ENCODE measurements at places on chromosomes 12 and 14.

GRCh38 chr14:65186951-65187350 is 84.6 kb upstream of the MAX start:
- no peak for DNase-seq

GRCh38 chr12:66288121-66288520 is 14.2 kb upstream of the HELB start:
- DNase-seq, result no peak

DNA sequence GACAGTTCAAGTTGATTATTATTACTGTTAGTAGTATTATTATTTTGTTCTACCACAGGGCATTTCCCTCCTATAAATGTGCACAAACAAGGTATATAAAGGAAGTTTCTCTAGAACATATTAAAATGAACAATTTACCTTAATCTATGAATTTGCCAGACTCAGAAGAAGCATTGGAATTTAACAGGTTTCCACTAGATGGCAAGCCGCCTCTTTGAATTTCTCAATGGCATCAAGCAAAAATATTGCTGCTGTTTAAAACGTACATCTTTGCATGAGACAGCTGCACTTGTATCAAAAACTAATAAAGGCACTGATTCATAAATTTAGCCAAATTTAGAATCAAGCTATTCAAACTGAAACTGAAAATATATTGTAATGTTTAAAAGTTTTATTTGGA is 34.6 kb upstream of the MIS18BP1 start:
- no peak for DNase-seq

- no peak for DNase-seq
These were observed 1951.9 kb upstream of the SEL1L start for GRCh38 chr14:83485591-83485990.

DNA sequence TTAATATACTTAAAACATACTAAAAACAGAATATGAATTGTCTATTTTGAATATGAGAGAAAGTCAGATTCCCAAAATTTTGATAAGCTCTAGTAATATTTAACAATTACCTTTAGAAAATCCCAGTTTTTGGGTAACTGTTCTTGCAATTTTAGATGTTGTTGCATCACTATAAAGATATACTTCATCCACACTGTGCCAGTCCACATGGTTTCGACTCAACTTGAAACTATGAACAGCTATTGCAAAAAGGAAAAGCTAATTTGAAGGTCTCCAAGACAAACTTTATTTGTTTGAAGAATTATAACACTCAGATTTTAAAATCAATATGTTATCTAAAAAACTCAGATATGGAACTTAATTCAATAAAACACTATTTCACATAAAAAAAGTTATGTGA is 59.9 kb downstream of the DDHD1 start:
- DNase-seq, result no peak

GRCh38 chr12:18165889-18166288 is 75.9 kb upstream of the RERGL start:
- DNase-seq, result no peak

DNA sequence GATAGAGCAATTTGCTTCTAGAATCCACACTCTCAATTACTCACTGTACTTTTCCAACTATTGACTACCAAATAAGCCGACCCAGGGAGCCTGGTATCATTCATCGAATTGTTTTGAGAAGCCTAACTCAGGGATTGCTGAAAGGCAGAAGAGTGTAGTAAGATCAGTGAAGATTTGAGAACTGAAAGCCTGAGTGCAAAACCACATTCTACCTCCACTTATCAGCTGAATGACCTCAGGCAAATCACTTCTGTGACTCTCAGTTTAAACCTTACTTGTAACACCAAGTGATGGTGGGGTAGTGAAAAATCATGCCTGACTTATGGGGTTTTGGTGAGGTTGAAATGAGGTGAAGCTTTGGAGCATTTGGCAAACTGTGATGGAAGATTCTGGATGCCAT is 126.1 kb upstream of the MAX start:
- no peak for DNase-seq

GRCh38 chr14:74049876-74050495 is 30.8 kb downstream of the BBOF1 start:
- no peak for DNase-seq

DNA sequence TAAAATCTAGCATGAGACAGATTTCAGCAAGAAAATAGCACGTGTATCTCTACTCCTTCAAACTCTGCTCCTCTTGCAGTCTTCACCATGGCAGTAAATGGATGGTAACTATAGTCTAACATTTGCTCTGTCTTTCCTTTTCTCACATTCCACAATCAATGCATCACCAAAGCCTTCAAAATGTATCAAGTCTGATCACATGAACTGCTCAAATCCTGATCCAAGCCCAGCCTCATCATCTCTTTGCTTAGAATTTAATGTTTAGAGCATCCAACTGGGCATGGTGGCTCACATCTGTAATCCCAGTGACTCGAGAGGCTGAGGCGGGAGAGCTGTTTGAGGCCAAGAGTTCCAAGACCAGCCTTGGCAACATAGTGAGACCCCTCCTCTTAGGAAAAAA is 45.9 kb downstream of the CDK17 start:
- DNase-seq, result no peak

DNA sequence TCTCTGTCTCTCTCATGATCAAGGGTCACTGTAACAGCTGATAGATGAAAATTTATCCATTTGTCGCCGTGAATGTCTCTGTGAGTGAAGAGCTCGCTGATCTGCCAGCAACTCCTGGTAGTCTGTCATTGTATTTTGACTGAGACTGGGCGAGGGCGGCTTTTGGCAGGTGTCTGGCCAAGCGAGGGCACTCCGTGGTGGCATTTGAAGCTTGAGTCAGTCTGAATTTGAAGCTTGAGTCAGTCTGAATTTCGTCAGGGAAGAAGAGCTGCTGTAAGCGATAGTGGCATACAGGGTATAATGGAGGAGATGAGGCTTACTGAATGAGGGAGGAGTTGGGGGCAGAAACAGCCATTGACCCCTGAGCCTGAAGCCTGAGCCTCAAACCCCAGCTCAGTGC is 56.8 kb upstream of the FAM181A start:
- no peak for DNase-seq

DNA sequence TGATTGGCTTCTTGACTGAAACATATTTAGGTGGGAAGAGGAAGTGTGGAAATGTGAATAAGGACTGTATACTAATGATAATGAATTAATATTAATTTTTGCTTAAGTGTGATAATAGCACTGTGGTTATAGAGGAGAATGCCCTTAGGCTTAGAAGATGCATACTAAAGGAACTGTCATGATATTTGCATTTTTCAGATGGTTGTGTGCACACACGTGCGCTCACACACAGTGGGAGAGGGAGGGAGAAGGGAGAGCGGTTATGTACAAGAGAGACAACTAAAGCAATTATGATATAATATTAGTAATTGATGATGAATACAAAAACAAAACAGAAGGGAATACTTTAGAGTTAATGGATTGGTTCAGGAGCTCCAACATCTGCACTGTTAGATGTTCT is 54.2 kb downstream of the RCOR1 start:
- no peak for DNase-seq

DNA sequence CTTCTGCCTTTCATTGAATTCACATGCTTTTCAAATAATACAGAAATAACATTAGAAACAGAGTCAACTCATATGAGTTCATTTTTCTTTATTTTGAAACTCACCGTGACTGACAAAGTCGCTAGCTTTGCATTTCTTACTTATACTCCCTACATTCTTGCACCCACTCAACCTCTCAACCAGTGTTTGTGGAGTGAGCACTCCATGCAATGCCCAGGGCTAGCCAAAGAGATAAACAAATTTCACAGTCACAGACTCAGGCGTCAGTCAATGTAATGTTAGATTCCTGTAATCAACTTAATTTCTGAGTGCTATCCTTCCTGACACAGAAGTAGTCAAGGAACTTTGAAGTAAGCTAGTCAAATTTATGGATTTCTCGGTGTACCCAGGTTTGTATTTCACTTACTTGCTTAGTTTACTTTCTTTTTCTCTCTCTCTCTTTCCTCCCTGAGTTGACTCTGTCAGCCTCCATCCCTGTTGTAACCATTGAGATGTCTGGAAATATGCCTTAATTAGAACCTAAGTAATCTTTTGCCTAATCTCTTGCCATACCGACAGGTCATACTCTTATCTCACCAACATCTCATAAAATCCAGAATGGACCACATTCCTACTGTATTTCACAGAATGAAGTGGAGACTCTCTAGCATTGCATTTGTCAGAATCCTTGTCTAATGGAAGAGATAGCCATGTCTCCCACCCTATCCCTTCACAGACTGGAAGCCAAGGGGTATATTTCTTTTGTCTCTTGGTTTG is 413.0 kb downstream of the AEBP2 start:
- DNase-seq, result no peak

DNA sequence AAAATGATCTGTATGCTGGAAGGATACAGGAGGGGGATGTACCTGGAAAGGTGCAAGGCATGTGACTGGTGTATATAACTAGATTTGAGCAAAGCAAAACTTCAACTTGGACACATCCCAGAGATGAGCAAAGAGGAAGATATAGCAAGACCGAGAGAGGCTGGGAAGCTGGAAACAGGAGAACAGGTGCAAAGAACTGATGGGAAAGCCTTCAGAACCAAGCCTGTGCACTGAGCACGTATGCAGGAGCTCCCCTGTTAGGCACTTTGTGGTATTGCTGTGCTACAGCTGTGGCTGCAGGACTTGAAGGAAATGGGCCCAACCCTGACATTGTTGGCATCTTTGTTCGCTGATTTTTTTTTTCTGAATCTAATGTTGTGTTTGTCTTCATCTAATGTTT is 120.7 kb upstream of the PWP1 start:
- DNase-seq, result peak; percentile 37

- no peak for DNase-seq
These were observed 59.1 kb upstream of the AMN start for GRCh38 chr14:102863381-102863780.

DNA sequence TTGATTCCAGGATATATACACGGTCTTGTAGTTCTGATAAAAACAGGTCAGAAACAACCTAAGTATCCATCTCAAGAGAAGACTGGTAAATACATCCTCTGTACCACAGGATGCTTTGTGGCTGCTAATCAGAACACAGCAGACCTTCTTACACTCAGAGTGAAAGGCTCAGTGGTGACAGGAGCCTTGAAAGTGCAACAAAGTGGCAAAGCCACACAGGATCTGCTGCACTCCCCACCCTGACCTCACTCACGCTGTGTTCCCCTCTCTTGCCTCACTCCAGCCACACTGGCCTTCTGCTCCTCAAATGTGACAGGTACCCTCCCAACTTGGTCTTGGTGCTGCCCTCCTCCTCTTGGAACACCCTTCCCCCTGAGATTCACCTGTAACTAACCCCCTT is 98.1 kb upstream of the GRIP1 start:
- DNase-seq, result no peak

- DNase-seq, result peak; percentile 57
These were observed 53.5 kb downstream of the FSCB start for GRCh38 chr14:44453433-44454171.

DNA sequence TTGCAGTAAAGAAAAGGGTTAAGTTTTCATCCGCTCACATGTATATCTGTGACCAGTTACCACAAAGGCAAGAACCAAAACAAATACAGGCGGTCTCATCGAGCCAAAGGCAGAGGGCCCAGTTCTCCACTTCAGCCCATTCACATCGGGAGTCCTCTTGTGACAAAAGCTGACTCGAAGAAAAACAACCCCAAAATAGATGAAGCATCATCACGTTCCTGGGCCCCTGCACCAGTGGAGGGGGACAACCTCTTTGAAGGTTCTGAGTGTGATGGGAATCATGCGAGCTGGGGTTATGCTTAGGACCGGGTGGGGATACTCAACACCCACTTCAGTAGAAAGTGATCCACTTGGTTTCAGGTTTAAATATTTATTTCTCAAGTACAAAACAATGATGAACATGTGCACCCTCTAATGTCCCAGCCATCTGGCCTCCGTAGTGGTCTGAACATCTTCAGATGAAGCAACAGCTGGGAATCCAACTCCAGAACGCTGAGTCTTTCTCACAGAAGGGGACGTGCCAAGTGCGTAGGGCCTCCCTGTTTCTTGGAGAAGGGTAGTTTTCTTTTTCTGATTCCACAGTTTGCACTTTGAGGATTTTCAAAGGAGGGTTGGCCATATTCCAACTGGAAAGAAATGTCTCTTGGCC is 8.4 kb downstream of the GSC start:
- no peak for DNase-seq

- no peak for DNase-seq
These were observed 1027.4 kb downstream of the FSCB start for GRCh38 chr14:43479596-43480195.

DNA sequence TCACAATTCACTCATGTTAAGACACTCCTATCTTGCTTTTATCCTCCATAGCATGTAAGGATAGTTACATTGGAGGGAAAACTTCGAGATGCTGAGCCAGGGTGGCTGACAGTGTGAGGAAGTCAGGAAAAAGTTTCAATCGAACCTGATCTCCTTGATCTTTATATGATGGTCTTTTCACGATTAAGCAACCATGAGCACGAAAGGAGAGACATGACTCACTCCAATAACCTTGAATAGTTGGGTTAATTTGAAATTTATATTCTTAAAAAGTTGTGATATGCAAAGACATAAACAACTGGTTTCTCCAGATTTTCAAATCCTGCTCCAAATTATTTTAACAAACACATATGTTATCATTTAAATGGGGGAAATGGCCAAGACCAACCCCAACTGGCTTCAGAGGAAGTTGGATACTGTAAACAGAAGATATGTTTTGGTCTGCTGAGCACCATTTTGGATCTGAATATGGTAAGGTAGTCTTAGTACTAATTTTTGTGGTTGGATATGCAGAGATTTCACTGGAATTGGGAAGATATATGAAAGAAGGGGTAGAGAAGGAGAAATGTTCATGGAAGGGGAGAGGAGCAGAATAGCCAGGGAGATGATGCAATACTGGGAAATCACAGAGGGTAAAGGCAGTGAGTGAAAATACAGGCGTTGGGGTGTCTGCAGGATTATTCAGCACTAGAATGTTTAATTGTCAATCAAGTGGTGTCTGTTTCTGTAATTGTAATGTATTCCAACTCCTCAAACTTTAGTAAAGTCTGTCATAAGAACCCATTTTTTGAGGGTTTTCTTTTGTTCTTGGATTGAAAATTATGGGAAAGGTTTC is 185.2 kb upstream of the SLC38A2 start:
- no peak for DNase-seq

- DNase-seq, result no peak
These were observed 11.0 kb upstream of the RPS6KL1 start for GRCh38 chr14:74934041-74934440.

GRCh38 chr12:124004233-124004875 is 31.3 kb downstream of the ZNF664 start:
- no peak for DNase-seq

DNA sequence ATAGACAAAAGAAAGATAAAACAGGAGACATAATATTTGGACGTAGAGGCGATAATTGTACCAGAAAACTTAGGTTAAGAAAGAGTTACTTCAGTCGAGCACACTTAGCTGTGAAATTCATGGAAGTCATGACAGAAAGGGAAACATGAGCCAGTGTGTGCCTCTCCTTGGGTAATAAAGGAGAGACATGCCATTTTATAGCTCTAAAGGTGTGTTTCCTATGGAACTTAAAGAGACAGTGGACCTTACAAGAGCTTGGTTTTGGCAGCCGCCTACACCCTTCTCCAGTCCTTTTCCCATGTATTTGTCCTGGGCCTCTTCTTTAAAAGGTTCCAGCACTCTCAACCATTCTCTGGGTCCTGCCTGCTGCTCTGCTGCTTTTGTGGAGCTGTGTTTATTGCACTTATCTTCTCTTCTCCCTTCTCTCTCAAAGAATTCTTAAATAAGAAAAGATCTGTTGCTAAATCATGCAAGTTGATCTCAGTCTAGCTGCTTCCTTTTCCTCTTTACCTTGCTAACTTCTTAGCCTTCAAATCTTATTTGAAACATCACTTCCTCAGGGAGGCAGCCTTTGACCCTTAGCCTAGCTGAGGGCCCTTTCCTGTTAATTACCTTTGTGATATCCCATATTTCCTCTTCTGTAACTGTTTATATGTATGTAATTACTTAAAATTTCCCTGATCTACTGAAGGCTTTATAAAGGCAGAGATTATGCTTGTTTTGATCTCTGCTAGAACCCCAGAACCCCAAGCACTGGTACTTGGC is 81.8 kb upstream of the EVL start:
- DNase-seq, result no peak
